ENCODE measurements at places on chromosomes 6 and 20.

DNA sequence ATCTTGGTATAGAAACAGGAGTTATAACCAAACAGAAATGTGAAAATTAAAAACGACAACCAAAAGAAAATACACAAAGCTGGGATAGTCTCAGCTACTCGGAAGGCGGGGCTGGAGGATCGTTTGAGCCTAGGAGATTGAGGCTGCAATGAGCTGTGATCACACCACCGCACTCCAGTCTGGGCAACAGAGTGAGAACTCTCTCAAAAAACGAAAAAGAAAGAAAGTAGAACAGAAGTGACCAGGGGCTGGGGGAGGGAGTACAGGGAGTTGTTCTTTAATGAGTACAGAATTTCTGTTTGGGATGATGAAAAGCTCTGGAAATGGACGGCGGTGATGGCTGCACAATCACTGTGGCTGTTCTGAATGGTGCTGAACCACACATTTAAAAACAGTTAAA is 5.9 kb downstream of the GMEB2 start:
- DNase-seq, result no peak

- no peak for DNase-seq
Observed at GRCh38 chr20:53852691-53853090, 217.7 kb downstream of the BCAS1 start.

DNA sequence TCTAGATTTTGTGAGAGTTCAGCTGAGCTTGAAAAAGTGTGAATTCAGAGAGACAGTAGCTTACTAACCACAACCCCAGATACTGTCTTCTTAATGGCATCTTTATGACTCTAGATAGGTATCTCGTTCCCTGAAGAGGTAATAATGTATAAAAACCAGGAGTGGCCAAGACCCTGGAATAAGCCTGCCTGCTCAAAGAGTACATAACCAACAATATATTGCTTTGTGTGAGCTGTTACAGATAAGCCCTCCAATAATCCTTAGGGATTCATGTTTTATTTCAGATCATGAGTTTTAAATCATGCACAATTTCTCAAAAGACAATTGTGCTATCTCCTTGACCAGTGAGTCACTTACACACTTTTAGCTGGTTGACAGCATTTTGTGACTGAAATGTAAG is 327.8 kb upstream of the ADGRB3 start:
- DNase-seq, result no peak

DNA sequence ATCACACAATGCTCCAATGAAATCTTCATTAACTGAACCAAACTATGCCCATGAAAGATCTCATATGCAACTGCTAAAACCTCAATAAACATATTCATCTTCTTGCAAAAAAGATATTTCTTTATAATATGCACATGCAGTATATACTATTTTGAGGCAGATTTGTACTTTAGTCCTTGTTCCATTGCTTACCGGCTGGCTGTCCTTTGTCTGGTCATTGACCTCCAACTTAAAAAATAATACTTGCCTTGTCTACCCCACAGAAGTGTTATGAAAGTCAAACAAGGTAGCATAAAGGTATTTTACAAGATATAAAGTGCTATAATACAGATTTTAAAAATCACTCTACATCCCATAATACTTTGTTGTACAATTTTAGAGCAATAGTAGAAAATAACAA is 88.3 kb downstream of the ATG5 start:
- no peak for DNase-seq

DNA sequence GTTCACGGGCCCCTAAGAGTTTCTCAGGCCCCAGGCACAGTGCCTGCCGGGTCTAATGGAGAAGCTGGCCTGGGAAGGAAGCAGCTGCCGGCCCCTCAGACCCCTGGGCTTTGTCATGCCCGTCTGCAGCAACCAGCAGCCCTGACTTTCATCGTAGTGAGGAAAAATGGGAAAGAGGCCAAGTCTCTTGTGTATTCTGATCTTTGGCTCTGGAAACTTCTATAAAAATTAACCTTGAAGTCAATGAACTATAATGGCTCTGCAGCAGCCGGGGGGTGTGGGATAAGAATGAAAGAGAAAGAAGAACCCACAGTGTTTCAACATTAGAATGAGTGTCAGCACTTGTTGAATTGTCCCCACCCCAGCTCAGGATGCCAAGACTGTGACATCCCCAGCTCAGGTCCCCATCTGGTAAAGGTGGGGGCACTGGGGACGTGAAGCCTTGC is 12.9 kb downstream of the TGM2 start:
- DNase-seq, result no peak

DNA sequence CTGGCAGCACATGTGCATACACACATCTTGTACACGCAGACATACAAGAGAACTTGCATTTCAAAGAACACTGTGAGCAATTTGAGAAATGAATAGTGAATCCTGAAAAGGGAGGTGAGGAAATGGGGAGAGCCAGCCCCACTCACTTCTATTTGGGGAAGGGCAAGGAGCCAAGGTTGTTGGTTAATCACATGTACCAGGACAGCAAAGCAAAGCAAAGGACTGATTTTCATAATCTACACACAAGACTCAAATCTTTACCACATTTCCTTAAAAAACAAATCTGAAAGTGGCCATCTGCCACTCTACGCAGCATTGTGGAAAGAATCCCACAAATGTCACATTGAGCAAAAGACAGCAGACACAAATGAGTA is 35.0 kb upstream of the KIF16B start:
- no peak for DNase-seq

- DNase-seq, result no peak
Observed at GRCh38 chr6:134603561-134603960, 285.6 kb upstream of the SGK1 start.

DNA sequence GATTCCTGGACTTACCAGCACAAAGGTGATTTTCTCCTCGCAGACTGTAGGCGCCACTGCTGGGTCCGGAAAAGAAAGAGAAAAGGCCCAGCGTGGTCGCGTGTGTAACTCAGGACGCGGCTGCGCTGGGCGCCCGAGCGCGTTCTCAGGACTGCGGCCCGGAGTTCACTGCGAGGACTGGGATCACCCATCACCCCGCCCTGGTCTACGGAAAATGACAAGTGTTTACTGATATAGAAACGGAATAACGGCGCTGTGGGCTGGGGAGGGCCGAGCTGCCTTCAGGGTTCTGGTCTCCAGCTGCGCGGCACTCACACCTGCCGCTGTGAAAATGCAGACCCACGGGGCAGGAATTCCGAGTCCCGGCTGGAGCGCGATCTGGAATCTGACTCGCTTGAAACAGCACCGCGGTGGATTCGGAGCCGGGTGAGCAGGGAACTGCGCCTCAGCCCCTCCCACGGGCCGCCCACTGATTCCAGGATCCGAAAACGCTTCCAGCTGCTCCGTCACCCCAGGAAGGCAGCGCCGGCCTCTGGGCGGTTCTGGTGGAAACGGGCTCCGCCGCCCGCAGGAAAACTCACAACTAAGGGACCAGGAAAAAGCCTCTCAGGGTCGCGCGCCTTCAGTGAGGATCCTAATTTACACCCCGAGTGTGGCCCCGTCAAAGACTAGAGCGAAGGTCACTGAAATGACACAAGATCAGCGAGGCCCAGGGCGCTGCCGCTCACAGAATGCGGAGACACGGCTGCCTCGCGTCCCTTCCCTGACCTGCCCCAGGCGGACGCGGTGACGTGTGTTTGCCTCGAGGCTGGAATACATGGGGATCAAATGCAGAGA is 34.5 kb downstream of the HLA-A start:
- DNase-seq, result peak; percentile 39

GRCh38 chr20:59207742-59208357 is 44.2 kb downstream of the ZNF831 start:
- DNase-seq, result peak; percentile 80

- no peak for DNase-seq
Observed at GRCh38 chr20:45341579-45341938, 6.7 kb downstream of the SDC4 start.

- peak; percentile 71 for DNase-seq
Observed at GRCh38 chr6:16762550-16763477, 1.6 kb upstream of the ATXN1 start.

- no peak for DNase-seq
Observed at GRCh38 chr20:49951151-49951550, 15.0 kb downstream of the RNF114 start.

DNA sequence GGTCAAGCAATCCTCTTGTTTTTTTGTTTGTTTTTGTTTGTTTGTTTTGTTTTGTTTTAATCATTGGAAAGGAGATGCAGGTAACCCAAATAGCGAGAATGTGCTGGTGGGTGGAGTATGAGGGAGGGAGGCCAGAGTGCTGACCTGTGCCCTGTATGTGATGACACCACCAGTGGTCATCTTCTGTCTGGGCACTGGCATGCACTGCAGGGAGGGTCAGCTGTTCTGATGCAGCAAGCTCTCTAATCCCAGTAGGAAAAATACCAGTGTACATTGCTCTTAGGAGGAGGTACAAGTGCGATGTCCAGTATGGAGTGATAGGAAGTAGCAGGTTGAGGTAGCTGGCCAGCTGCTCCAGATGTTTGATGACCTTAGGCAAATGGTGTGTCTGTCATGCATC is 2.9 kb upstream of the CST1 start:
- no peak for DNase-seq

- no peak for DNase-seq
Observed at GRCh38 chr6:81759782-81760181, 7.3 kb upstream of the TENT5A start.

DNA sequence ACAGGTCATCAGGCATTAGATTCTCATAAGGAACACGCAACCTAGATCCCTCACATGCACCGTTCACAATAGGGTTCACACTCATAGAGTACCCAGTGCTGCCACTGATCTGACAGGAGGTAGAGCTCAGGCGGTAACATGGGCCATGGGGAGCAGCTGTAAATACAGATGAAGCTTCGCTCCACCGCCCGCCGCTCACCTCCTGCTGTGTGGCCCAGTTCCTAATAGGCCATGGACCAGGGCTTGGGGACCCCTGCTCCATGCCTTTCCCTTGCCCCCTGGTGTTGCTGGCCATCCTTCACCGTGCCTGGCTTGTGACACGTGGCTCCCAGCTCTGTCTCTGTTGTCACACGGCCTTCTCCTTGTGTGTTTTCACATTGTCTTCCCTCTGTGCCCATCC is 171.1 kb upstream of the JARID2 start:
- DNase-seq, result no peak

- DNase-seq, result no peak
Observed at GRCh38 chr6:142290851-142291250, 11.0 kb upstream of the ADGRG6 start.

DNA sequence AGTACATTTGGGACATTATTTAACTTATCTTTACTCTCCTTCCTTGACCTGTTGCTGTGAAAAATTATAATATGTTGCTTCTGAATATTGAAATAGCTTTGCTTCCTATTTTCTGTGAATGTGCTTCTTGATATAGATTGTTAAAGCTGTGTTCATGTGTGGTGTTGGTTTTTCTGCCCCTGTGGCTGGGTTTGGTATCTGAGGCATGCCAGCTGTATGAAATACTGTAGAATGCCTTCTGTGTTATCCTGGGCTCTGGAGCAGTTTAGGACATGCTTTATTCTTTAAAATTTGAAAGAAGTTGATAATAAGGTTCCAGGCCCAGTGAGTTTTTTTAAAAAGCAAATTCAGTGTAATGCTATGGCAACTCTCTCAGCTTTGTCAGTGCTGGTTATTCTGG is 71.7 kb downstream of the HIVEP1 start:
- no peak for DNase-seq

GRCh38 chr6:144659202-144660182 is 374.4 kb downstream of the UTRN start:
- no peak for DNase-seq

- no peak for DNase-seq
Observed at GRCh38 chr6:104698979-104699378, 160.7 kb downstream of the HACE1 start.

All from effector CD4-positive, alpha-beta T cell (primary cell).